Fibroblast of pulmonary artery (primary cell): ENCODE measurements at places on chromosomes 12 and 14.

DNA sequence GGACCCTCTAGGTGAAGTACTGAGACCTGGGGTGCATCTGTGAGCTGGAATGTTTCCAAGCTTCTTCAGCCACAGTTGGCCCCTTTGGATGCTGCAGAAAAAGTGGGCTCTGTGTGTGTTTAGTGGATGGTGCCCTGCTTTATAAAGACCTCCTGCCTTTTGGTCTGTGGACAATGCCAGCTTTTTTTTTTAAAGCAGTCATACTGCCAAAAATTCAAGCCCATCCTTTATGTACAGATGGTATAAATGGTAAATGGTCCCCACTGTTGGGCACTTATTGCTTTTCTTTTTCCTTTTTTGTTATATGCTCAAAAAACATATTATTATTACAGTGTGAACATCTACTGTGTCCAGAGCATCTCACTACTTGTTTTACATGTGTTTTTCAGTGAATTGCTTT, 81.1 kb downstream of the SMOC1 start:
- DNase-seq, result no peak

GRCh38 chr14:57533214-57533613, 39.6 kb upstream of the CCDC198 start:
- DNase-seq, result peak; percentile 31

DNA sequence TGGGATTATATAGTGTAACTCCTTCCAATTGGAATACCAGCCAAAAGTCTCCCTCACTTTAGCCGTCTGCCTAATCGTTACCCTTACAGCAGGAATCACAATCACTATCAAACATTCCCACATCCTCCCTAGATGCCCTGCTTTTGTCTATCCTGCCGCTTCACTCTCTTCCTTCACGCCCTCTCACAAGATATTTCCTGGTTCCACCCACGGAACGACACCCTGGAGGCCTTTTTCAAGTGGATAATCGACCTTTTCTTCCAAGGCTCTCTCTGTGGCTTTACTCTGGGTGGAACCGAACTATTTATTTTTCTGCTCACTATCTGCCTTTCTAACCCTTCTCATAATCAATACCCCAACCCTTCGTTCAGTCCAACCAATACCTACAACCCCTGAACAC, 58.9 kb downstream of the MOK start:
- no peak for DNase-seq

DNA sequence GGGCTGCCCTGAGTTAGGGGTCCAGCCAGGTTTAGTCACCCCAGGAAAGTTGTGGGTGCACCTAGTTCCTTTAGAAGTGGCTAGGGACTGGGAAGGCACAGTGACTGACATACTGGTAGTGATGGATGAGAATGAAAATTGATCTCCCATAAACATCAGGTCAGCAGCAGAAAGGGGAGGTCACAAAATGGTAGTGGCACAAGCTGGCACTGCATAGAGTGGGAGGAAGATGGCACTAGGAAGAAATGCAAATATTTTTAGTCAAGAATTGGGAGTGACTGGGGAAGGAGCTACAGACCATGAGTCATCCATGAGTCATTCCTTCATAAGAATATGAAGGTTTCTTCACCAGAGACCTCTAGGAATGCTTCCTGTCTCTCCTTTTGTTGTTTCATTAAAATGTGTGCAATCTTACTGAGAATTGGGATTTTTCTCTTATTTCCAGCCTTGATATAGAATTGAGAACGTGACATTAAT, 198.3 kb upstream of the AMIGO2 start:
- DNase-seq, result peak; percentile 96

DNA sequence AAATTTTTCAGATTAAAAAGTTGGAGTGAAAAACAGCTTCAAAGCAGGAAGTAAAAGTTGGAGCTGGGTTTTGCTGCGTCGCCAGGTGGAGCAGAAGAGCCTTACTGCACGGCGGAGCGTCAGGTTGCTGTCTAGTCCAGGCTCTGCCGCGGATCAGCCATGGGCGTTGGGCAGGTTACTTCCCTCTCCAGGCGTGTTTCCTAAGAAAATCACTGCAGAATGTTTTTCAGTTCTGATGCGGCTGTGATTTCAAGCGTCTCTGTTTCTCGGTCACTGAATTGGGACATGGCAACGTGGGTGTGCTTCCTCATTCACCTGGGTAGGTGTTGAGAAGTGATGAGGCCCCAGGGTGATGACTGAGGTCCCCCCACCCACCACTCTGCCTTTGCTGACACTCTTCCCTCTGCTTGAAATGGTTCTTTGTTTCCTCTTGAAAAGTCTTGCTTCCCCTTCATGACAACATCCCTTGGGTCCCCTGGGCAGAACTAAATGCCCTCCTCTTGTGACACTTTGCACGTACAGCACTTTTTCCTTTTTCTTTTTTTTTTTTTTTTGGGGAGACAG, 7.6 kb downstream of the EVL start:
- no peak for DNase-seq

DNA sequence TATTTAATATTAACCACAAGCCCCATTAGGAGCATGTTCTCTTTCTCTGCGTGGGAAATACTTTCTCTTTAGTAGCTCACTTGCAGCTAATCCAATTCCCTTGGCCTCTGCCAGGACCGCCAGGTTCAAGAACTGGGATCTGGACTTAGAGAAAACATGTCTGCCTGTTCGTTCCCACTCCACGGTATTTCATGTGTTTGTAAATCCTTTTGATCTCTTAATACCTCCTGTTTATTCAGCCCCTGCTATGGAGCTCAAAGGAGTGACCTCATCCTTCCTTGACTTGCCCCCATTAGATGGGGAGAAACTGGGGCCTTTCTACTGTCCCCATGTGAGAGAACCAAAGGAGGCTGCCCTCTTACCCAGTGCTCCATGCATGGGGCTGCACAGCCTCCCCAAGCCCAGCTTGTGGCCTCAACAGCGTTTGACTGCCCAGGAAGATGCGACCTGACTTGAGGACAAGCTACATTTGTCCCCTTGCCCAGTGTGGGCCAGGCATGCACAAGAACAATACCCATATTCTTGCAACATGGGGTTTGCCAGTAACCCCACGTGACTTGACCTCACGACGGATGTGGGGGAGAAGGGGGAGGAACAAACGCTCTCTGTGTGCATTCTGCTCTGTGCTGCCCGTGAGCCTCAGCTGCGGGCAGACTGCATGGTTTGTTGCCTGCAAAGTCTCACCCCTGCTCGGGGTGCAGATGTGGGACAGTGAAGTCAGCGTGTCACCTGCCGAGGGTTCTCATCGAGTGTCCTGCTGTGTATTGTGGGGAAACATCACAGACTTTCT, 30.3 kb downstream of the CD9 start:
- DNase-seq, result peak; percentile 52

DNA sequence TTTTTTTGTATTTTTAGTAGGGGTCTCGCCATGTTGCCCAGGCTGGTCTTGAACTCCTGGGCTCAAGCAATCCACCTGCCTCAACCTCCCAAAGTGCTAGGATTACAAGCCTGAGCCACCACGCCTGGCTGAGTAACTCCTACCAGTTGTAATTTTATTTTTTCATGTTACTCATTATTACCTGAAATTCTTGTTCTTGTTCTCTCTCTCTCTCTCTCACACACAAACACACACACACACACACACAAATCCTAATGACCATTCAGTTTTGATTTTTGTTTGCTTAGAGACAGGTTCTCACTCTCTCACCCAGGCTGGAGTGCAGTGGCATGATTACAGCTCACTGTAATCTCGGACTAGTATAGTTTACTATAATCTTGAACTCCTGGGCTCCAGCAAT, 30.2 kb downstream of the DNAL1 start:
- DNase-seq, result no peak

DNA sequence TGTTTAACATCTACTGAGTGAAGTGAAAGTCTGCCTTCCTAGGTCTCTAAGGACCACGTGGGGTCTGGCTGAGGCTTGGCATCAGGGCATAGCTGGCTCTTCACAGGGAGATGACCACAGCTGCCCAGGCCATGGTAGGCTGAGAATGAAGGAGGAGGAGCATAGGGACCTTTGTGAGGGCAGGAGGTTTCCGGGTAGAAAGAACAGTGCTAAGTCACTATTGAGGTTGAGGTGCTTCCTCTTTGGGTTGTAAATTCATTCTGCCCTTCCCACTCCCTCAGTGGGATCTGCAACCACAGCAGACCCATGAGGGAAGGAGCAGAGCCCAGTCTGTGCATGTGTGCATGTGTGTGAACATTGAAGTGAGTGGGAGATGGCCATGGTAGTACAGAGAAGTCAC, 909.6 kb downstream of the VRK1 start:
- no peak for DNase-seq

GRCh38 chr14:62655166-62655565, 390.1 kb downstream of the KCNH5 start:
- peak; percentile 10 for DNase-seq

DNA sequence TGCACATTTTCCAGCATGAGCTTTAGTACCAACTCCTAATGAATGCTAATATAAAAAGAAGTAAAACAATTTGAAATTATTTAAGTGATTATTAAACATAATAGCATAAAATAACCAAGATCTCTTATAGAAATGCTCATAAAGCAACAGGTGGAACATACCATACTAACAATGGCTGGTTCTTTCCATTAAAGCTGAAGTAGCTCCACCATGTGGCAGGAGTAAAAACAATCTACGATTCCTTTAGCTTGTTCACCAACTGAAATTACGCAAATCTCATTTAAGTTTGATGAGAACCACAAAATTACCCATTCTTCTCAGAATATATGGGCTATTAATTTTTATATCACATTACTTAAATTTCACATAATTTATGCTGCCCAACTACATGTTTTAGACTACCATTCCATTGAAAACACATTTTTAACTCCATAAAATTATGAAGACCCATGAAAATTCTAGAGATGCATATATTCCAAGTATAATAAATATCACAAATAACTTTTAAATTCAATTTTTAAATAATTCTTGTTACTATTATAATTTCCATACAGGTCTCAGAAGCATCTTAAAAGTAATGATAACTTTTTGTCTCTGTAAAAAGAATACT, 213.6 kb downstream of the DAD1 start:
- DNase-seq, result peak; percentile 78

- DNase-seq, result peak; percentile 37
Observed at GRCh38 chr12:88206601-88207000, 64.5 kb downstream of the TMTC3 start.

- DNase-seq, result no peak
Observed at GRCh38 chr12:112980491-112981158, 2.3 kb downstream of the OAS2 start.

DNA sequence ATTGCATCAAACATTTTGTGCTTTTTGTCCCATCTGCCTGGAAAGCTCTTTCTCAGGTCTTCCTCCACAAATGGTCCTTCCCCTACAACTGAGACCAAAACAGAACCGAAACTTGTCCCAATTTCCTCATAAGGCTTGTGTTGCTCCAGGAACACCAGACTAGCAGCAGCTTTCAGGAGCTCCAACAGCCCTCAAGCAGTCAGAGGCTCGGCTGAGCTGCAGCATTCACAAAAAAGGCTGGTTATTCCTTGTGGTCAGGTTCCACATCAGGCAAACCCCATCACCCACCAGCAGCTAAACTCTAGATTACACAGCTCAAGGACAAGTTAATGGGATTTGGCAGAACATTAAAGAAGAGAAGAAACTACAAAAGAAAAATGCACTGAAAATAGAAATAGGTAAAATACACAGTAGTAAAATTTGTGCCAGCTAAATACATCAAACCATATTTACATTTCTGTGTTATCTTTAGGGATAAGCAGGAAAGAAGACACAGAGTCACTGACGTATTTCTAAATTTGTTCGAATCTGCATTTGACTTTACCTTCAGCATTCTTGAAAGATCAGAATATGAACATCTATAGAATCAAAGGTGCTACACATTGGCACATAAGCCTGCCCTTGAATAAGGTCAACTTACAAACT, 141.2 kb downstream of the STXBP6 start:
- no peak for DNase-seq

DNA sequence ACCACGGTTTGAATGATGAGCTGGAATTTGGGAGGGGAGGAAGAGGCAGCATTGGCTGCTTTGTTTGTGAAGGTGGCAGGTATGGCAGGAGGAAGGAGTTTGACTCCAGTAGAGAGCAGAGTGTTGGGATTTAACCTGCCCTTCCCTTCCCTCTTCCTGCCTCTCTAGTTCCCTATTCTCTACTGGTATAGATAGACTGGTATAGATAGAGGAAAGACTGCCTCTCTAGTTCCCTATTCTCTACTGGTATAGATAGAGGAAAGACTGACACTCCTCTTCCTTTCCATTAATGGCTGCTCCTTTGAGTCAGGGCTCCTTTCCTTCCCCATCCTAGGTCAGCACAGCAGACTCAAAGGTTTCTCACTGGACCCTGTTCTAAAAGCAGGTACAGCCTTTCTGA, 8.4 kb upstream of the SYCP3 start:
- no peak for DNase-seq

GRCh38 chr14:97116546-97116945, 319.4 kb downstream of the VRK1 start:
- no peak for DNase-seq

- DNase-seq, result peak; percentile 26
Observed at GRCh38 chr12:9786726-9787717, 26.3 kb upstream of the CD69 start.

GRCh38 chr12:77548797-77549196, 281.9 kb upstream of the NAV3 start:
- DNase-seq, result no peak

DNA sequence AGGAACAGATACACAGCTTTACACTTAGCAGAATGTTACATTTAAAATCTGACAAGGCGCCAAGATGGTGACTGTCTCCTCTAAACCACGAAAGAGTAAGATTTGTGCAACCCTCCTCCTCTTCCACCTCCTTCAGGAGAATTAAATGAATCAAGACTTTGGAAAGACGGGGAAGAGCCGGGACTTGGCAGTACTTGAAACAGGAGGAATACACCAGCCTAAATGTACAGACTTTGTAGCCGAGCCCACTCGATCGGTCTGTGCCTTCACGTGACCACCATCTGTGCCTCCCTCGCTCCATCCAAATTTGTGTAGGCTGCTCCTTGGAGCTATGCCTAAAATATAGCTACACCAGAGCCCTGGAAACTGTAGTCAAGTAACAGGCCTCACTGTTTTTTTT, 38.3 kb downstream of the SSPN start:
- DNase-seq, result peak; percentile 69

DNA sequence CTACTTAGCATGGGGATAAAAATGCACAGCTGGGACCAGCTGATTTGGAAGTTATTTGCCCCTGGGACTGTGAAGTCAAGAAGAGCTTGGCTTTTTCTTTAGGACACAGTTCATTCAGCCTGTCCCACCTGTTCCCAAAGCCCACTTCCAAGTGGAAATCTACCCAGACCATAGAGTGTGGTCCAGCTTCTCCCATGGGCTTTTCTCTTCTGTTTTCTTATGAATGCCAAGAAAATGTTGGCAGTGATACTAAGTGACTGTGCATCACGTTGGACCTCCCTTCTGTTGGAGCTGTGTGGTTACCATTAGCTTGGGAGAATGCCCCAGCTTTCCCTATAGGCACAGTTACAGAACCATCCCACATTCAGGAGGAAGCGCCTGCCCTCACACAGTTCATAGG, 89.4 kb downstream of the NT5DC3 start:
- peak; percentile 10 for DNase-seq

GRCh38 chr12:6301721-6302120, 8.8 kb upstream of the PLEKHG6 start:
- no peak for DNase-seq

DNA sequence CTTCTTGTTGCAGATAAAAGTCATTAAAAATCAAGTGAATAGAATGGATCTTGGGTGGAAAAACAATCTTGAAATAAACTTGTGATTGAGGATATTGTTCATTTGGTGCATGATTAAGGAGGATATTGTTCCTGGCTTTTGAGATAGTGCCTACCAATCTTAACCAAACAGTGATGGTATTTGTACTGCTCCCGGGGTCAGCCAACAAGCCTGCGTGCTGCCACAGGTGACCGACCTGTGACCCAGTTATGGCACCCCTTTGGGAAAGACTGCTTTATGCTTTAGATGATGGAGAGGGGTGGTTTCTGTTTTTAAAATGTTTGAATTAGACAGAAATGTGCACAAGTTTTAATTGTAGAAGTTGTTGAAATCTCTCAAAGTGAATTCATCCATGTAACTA, 41.6 kb downstream of the SUDS3 start:
- DNase-seq, result no peak
